ENCODE measurements at places on chromosomes 1 and 21.

GRCh38 chr1:63557365-63557987, 34.2 kb downstream of the EFCAB7 start:
- H3K4me1 ChIP-seq = no peaks in the 10 kb centered on the region
- H3K27me3 ChIP-seq = no peaks in the 10 kb centered on the region
- no peak overlapping the region for H3K4me3 ChIP-seq
- peaks cover 3% of the 10 kb centered on the region for H3K36me3 ChIP-seq

GRCh38 chr1:43774359-43774758, 67.0 kb downstream of the ST3GAL3 start:
- no peaks in the 10 kb centered on the region for H3K4me1 ChIP-seq
- no peaks in the 10 kb centered on the region for H3K27me3 ChIP-seq
- H3K4me3 ChIP-seq = no peak overlapping the region
- no peak overlapping the region for H3K27ac ChIP-seq
- peaks cover 5% of the 10 kb centered on the region for H3K36me3 ChIP-seq

DNA sequence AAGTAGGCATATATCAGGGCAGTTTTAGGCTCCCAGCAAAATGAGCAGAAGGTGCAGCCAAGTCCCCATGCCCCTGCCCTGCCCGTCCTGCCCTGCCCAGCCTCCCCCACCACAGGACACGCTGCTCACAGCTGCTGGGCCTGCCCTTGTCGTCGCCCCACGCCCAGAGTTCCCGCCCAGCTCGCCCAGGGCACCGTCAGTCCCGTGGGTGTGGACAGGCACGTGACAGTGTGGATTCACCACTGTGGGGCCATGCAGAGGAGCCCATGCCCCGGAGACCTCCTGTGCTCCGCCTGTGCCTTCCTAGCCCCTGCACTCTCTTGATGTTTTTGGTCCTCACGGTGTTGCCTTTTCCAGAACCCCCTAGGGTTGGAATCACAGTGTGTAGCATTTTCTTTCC, 7.0 kb downstream of the FAAP20 start:
- H3K4me1 ChIP-seq = peaks cover 25% of the 10 kb centered on the region
- no peak overlapping the region for H3K27ac ChIP-seq
- DNase-seq = no peak
- peaks cover 10% of the 10 kb centered on the region for H3K36me3 ChIP-seq

DNA sequence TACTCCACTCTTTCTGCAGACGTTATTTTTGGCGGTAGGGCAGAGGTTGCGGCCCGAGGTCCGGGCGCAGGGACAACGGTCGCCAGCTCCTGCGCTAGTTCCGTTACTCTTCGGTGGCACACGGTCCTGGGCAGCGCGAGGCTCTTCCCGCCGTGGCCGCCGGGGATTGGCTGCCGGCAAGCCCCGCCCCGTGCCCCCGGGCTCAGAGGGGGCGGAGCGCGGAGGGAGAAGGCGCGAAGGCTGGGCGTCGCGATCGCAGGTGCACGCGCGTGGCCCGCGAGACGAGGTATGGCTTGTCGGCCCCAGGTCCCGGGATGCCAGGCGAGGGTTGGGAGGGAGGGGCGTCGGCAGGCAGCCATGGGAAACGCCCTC, 518 bp upstream of the SHE start:
- H3K4me1 ChIP-seq = peaks cover 16% of the 10 kb centered on the region
- H3K27me3 ChIP-seq = peaks cover 59% of the 10 kb centered on the region
- no peak overlapping the region for H3K4me3 ChIP-seq
- no peaks in the 10 kb centered on the region for H3K36me3 ChIP-seq
- DNase-seq = peak; percentile 14
- H3K27ac ChIP-seq = no peak overlapping the region
